Kidney tubule cell (primary cell): ENCODE measurements at places on chromosomes 2 and 18.

- no peak for DNase-seq
Observed at GRCh38 chr18:61982475-61982874, 89.7 kb upstream of the RNF152 start.

- DNase-seq: peak; percentile 65
Observed at GRCh38 chr2:37472959-37473358, 128.5 kb downstream of the QPCT start.

DNA sequence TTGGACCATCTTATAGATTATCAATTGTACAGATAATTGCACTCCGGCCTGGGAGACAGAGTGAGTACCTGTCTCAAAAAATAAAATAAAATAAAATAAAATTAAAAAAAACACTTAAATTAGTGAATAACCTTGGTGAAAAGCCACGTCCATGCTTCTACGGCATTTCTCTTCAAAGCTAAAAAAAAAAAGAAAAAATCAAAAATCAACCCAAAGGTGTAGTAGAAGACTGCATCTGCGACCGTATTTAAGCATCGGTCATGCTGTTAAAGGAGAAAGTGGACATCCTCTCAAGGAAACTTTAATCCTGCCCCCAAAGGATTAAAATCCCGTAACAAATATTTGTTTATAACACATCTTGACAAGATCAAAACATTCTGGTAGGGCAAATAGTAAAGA lies 350 bp upstream of the RNF138 start:
- DNase-seq: no peak

- DNase-seq: no peak
Observed at GRCh38 chr2:23283-23682, 23.0 kb downstream of the FAM110C start.

GRCh38 chr2:74001781-74002504 lies 17.2 kb downstream of the TET3 start:
- peak; percentile 24 for DNase-seq

DNA sequence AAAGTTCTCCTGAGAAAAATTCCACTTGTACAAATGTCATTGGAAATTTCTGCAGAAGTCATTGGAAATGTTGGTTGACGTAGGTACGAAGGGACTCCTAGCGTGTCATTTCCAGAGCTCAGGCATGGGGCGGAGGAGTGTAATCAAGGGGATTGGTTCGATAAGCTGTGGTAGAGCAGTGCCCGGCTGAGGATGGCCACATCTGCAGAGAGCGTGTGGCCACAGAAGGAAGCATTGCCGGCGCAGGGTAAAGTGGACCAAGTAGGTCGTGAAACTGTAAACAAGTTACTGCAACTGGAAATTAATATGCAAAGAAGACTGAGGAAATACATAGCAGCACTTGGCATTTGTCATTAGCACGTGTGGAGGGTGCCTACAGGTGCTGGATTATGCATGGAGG lies 101.8 kb downstream of the DGKD start:
- DNase-seq: no peak

DNA sequence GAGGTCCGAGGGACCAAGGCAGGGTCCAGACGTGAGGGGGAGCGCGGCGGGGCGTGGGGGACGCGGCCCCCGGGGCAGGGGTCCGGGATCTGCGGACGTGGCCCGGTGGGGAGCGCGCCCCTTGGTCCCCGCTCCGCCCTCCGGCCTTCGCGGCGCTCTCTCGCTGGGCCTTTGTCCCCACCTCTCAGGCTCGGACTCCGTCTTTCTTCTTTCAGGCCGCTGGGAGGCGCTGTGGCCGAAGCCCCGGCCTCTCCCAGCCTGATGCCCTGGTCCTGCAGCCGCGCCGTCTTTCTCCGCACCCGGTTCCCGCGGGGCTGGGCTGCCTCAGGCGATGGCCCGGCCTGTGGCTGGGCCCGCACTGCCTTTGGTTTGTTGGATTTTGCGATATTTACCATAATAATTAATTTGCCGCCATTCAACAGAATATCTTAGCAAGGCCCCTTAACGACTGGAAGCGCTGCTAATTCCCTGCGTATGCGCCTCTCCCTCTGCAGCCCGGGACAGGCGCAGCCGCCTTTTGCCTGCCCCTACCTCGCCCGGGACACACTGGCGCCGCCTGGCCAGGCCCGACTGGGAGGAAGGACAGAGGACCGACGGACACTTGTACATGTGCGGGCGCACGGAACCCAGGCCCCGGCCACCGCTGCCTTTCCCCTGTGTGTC lies 10.8 kb downstream of the SIX3 start:
- DNase-seq: peak; percentile 73

- no peak for DNase-seq
Observed at GRCh38 chr2:134522496-134523455, 196.0 kb downstream of the TMEM163 start.

- peak; percentile 65 for DNase-seq
Observed at GRCh38 chr2:197168705-197169104, 141.9 kb downstream of the ANKRD44 start.

DNA sequence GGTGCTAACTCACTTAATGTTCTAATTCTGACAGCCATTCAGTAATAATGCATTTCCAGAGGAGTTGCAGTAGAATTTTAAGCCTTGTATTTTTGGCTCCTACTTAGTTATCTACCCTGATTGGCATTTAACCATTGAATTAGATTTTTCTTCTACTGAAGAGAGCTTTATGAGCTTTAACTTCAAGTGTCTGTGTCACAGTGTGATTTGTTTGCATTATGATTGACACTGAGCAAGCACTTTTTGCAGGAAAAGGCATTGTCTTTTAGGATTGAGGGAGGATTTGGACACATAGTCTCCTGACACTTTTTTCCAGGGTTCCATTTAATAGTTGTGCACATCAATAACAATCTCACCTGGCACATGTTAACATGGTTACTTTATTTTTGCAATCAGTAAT lies 26.7 kb downstream of the LYPD6 start:
- no peak for DNase-seq

DNA sequence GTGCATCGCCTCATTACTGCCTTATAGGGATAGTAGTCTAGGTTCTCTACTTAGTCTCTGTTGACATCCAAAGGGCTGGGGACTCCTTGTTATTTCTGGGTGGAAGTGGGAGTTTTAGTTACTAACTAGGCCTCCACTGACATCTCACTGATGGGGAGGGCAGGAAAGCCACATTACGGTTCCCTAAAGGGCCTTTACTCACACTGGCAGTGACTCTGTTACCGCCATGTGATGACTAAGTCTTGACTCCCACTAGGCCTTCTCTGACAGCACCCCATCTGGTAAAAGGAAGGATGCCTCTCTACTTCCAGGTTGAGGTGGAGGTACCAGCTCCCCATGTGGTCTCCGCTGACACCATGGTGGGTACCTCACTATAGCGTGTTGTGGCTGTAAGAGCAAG lies 14.0 kb upstream of the BCL2L11 start:
- peak; percentile 11 for DNase-seq

DNA sequence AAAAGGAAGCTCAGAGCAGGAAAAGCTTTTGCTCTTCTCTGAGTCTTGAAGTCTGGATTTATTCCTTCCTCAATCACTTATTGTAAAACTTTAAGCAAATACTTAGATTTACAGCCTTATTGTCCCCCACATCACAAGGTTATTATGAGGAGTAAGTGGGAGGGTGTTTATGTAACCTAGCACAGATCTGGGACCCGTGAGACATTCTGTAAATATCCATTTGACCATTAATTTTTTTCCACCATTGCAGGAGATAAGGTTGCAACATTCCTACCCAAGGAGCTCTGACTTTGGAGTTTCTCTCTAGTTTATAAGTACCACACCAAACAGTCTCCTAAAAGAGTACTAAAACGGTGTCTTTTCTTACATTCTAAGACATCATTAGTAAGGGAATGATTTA lies 52.1 kb upstream of the CTIF start:
- no peak for DNase-seq

- DNase-seq: no peak
Observed at GRCh38 chr2:218961651-218962570, 2.4 kb downstream of the CDK5R2 start.

DNA sequence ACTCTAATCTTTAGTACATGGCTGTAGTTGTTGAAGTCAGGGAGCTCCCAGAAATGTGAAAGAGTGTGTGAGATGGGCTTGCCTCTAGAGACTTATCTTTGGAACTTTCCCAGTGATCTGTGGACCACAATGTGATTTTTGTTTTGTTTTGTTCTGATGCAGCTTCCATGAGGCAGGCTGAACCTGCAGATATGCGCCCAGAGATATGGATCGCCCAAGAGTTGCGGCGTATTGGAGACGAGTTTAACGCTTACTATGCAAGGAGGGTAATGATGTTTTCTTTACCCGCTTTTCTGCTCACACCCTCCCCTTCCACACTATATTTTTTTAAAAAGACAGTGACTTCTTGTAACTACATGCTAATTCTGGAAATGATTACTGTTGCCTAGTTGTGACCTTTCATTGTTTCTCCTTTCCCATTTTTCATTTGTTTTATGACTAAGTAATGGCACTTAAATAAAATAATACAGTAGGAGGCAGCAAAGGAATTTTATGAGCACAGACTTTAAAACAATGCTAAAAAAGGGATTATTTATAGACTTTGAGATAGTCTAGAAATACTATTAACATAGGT lies 29.3 kb downstream of the BCL2L11 start:
- DNase-seq: no peak

DNA sequence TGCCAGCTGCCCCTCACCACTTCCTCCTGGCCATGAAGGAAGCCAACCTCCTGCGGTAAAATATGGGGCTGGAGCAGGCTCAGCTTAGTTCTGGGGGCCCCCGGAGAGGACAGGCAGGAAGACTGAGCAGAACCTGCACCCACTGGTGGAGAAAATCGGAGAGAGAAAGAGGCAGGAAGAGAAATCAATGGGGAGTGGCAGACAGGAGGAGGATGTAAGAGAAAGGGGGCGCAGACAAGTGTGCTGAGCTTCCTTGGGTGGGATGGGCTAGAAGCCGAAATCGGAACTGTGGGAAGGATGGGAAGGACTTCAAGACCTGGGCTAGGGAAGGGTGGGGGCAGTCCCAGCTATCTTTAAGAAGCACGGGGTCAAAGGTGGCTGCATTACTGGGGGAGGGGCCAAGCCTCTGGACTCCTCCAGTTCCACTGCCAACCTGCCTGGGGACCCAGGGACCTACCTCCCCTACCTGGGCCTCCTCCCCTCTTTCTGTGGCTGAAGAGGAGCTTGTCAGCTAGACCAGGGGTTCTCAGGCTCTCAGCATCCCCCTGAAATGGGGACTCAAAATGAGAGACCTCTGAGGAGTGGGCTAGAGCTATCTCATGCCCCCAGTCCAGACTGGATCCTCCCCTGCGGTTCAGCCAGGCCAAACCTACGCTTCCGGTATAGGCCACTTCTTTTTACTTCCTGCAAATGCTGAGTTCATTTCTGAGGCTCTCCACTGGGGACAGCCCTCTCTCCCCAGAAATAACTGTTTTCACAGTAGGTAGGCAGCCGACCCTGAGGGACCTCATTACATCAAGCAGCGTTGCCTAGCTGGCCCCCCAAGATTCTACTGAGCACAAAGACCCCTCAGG lies 33.6 kb upstream of the B3GNT7 start:
- DNase-seq: no peak

DNA sequence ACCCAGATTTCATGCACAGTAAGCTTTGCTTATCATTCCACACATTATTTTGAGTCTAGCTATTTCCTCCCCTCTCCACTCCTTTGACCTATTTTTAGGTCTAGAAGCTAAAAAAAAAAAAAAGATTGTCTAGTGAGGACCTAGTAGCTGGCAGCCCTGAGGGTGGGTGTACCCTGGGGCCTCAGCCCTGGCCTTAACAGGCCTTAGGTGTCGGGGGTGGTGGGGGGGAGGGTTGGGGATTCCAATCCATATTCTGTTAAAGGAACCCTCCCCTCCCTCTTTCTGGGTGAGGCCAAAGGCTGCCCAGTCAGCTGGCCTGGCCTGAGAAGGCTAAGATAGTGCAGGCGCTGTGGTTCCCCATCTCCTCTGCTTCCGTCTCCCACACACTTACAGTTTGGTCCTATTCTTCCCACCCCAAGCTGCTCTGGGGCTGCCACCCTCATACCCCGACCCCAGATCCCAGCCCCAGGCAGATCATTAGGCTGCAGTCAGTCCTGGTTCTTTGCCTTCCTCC lies 65.5 kb upstream of the HK2 start:
- DNase-seq: no peak

- DNase-seq: peak; percentile 93
Observed at GRCh38 chr18:48902023-48902855, 48.5 kb downstream of the SMAD7 start.

- no peak for DNase-seq
Observed at GRCh38 chr2:197189426-197190099, 121.0 kb downstream of the ANKRD44 start.

DNA sequence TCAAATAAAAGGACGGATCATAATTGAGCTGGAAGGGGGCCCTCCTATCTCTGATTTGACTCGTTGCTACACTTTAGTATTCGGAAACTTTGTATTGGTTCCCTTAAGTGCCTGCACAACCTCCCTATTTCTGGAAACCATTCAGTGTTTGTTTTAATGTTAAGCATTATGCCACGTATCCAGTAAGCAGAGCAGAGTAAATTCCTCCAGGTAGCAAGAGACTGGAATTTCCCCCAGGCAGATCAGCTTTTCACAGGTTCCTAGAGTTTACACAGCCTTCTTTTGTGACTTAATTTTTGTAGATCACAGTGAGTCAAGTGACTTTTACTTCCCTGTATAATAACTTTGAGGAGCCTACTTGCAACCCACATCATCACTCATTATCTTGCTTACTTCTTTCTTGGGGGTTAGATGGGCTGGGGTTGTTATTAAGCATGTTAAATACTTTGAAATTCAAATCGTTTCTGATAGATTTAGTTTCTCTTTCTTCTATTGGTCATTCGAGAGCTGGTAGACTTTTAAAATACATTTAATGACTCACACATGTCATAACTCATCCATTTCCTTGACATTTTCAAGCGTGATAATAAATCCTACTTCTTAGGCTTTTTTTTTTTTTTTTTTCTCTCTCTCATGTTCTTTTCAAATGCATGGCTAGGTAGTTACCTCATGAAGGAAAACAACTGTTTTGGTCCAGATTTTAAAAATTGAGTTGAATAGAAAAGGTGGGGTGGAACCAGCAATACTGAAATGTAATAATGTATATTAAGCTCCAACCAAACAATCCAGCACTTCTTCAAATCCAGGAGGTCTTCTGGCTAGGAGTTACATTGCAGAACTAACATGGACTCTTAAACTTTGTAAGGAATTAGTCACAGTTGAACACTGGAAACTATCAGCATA lies 219.3 kb downstream of the NEDD4L start:
- peak; percentile 88 for DNase-seq

DNA sequence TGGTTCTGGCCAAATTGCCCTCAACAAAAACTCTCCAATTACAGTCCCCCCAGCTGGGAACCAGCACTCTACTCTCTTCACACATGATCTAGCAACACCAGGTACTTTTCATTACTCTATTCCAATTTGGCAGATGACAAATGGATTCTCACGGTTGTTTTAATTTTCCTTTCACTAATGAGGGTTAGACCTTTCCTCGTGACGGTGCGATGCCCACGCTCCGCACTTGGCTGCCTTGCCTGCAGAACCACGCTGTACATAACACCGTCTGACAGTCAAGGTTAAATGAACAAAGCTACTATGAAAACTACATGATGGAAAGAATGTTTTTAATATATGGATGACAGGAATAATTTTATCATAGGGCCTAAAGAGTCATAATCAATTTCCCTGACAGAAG lies 141.5 kb downstream of the FBXO15 start:
- DNase-seq: no peak
